ENCODE measurements at places on chromosomes 12 and 14. TPM values are rescaled to one million over a fixed set of nuclear protein-coding genes. Genes with fewer than 3 reads are reported as not detected.

GPR162 gene
- 0.17 TPM for total RNA-seq

UNC119B gene
- total RNA-seq: 20.3 TPM

TAS2R42 gene
- total RNA-seq: not detected

NINJ2 gene
- total RNA-seq: 16.0 TPM

GLI1 gene
- 0.51 TPM for total RNA-seq

KRT85 gene
- total RNA-seq: not detected

TAC3 gene
- total RNA-seq: not detected

CIROP gene
- total RNA-seq: not detected

P2RX7 gene
- 12.0 TPM for total RNA-seq

NOS1 gene
- not detected for total RNA-seq

MMP19 gene
- 0.12 TPM for total RNA-seq

FGD4 gene
- 0.39 TPM for total RNA-seq

SSPN gene
- not detected for total RNA-seq

PMEL gene
- not detected for total RNA-seq

PROX2 gene
- total RNA-seq: not detected

COX8C gene
- not detected for total RNA-seq

NIN gene
- total RNA-seq: 74.3 TPM

OR4E2 gene
- not detected for total RNA-seq

SMCO2 gene
- 1.4 TPM for total RNA-seq

FAM90A1 gene
- total RNA-seq: not detected

PRKD1 gene
- total RNA-seq: not detected

Data from T-helper 1 cell treated with Interleukin-12 subunit alpha and Interleukin-12 subunit beta and Interleukin-4 antibody, amounts not matched to agents 30 ng/mL and 1 ng/mL, for 36 hours (primary cell).